ENCODE measurements at places on chromosomes 6 and 20. TPM values are rescaled to one million over a fixed set of nuclear protein-coding genes. Genes with fewer than 3 reads are reported as not detected.
A peak's percentile ranks its signal among the peaks of the same experiment; 100 is the strongest.

- H3K27ac ChIP-seq: no peak overlapping the region
- H3K4me1 ChIP-seq: no peaks in the 10 kb centered on the region
- no peak overlapping the region for H3K4me3 ChIP-seq
- no peaks in the 10 kb centered on the region for H3K36me3 ChIP-seq
- H3K27me3 ChIP-seq: peaks cover 7% of the 10 kb centered on the region
- DNase-seq: peak; percentile 52
Measured at GRCh38 chr6:30990422-30991086, 7.0 kb downstream of the MUC21 start.

DNA sequence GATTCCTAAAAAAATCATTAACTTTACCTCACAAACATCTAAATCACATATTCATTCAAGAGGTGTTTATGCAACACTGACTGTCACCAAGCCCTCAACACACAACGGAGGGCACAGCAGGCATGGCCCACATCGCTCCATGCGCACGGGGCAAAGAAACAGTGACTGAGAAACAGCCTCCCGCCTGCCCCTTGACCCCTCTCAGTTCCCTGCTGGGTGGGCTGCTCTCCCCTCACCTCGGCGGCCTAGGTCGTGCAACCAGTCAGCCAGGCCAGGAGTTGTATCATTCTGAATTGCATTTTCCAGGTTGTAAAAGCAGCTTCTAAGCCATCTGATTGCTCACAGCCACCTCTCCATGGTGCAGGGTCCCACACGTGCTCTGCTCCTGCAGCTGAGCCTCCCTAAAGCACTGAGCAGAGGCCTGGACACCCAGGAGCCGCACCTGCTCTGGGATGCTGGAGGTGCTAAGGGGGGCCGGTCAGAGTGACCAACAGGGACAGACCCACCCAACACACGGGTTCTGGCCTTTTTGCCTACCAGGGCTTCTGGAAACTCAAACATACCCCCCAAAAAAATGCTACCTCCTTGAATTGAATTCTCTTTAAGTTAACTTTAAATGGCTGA, 37.9 kb downstream of the TAF4 start:
- DNase-seq: no peak
- H3K4me1 ChIP-seq: peaks cover 4% of the 10 kb centered on the region
- H3K36me3 ChIP-seq: no peaks in the 10 kb centered on the region

DNA sequence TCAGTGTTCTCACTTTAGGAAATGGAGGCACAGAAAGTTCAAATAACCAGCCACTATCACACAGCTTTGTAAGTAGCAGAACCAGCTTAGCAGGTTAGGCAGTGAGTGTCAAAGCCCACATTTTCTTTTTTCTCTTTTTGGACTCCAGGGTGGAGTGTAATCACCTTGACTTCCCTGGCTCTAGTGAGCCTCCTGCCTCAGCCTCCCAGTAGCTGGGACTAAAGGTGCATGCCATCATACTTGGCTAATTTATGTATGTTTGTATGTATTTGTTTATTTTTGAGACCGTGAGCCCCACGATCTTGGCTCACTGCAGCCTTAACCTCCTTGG, 7.8 kb upstream of the NCOA3 start:
- no peaks in the 10 kb centered on the region for H3K36me3 ChIP-seq
- no peak overlapping the region for H3K4me3 ChIP-seq
- peak; percentile 35 for DNase-seq
- no peaks in the 10 kb centered on the region for H3K27me3 ChIP-seq

DNA sequence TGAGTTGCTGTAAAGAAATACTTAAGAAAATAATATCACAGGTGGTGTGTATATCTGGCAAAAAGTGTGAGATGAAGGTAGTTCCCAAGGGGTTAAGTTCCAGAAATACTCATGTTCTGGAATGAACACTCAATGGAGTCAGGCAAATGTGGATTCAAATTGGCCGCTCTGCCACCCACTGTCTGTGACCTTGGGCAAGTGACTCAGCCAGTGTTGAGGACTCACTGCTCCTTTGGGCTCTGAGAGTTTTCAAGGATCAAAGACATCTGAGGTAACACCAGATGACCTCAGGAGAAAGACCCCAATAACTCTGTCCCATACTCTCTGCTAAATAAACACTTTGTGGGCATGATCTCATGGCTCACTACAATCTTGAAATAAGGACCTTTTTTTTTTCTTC, 59.2 kb upstream of the EYA2 start:
- H3K27me3 ChIP-seq: no peaks in the 10 kb centered on the region

GRCh38 chr6:64838726-64839125, 868.3 kb downstream of the EYS start:
- H3K4me3 ChIP-seq: no peak overlapping the region
- H3K36me3 ChIP-seq: no peaks in the 10 kb centered on the region
- H3K27me3 ChIP-seq: no peaks in the 10 kb centered on the region
- no peaks in the 10 kb centered on the region for H3K4me1 ChIP-seq
- H3K27ac ChIP-seq: no peak overlapping the region

GRCh38 chr6:36217188-36217587, 20.6 kb downstream of the BRPF3 start:
- H3K27ac ChIP-seq: peak overlapping the region; percentile 75
- H3K27me3 ChIP-seq: no peaks in the 10 kb centered on the region
- peaks cover 77% of the 10 kb centered on the region for H3K36me3 ChIP-seq
- peaks cover 61% of the 10 kb centered on the region for H3K4me1 ChIP-seq

Gene LINC00237
- polyA plus RNA-seq: not detected

Measured in large intestine (tissue), 12 donors.